Activated T-cell treated with anti-CD3 and anti-CD28 coated beads, Interleukin-2, amount 50 U/mL, for 4 hours (primary cell): ENCODE measurements at places on chromosomes 2 and 18. TPM values are rescaled to one million over a fixed set of nuclear protein-coding genes. Genes with fewer than 3 reads are reported as not detected.

GRCh38 chr2:218396688-218397462 is 2.8 kb upstream of the CTDSP1 start:
- peak; percentile 43 for DNase-seq

DNA sequence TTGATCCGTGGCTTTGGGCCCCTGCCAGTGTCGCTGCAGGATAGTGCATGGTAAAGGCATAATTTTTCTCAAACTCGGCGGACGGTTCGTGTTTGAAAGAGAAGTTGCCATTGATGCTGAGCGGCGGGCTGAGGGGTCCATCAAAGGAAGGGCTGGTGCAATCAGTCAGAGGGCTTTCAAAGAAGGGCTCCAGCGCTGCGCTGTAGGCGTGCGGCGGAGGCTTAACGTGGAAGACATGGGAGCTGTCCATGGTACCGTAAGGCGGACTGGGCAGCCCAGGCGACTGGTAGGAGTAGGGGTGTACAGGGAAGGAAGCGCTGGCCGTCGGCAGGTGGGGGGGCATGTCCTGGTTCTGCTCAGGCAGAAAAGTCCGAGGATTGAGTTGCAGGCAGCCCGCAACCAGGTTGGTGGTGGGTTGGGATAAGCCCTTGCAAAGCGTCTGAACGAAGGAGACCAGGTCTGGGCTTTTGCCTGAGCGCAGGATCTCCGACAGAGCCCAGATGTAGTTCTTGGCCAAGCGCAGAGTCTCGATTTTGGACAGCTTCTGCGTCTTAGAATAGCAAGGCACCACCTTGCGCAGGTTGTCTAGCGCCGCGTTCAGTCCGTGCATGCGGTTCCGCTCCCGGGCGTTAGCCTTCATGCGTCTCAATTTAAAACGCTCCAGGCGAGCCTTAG is 2.3 kb downstream of the NEUROD1 start:
- DNase-seq, result peak; percentile 36

- DNase-seq, result no peak
Measured at GRCh38 chr2:239401881-239402233, 1.0 kb upstream of the HDAC4 start.

DNA sequence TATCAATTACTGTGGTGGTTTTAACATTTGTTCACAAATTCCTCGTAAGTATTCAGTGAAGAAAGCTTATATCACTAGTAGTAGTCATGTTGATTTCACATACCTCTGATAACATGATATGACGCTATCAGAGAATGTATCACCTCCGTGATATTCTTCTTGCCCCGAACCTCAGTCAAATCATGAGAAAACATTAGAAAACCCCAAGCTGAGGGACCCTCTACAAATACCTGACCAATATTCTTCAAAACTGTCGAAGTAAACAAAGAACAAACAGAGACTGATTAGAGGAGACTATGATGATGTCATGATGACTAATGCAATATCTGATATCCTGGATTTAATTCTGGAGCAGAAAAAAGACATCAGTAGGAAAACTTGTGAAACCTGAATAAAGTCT is 85.6 kb upstream of the SPOPL start:
- no peak for DNase-seq

DNA sequence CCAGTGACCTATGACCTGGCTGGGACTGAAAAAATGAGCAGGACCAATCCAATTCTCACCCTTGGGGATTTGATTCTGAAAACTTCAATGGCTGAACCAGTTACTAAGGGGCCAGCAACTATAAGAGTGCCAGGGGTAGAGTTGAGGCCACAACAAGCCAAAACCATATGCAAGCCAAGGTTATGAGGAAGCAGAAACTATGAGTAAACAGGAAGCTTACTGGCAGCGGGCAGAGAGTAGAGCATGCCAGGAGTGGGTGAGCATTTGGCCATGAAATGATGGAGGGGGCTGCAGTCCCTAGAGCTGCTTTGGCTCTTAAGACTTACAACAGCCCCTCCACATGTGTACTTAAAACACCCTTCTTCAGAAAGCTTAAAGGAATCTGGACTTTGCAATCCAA is 82.4 kb downstream of the RBMS1 start:
- DNase-seq, result peak; percentile 17

DNA sequence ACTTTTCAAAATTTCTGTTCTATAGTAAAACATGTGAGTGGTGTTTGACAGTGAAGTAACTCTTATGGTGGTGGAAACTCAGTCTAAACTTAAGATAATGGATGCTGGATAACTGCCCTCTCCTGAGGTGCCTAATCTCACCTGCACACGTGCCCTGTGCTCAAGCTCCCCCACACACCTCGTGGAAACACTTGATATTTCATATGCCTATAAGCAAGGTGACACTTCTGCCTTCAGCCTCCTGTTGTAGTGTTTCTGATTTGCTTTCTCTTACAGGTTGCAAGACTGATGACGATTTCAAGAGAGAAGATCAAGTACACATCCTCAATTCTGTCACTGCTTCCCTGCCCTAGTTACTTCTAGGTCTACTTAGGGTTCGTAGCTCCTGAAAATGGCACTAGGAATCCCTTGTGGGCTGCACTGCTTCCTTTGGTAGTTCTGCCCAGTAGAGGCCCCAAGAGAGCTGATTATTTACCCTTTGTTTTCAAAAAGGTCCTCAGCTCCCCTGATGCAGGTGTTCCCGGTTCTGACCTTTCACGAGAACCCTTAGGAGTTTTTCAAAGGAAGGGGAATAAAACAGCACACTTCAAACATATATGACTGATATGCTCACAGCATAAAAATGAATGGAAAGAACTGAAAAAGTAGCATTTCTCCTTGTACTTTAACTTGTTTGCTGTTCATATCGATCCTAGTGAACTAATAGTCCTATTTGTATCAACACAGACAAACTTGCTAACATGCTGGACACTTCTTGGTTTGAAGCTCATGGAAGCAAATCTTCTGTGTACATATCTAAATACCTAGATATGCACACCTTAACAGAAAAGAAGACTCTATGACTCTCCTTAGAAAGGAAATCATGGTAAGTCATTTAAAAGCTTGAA is 6.7 kb downstream of the CAVIN2 start:
- no peak for DNase-seq

DNA sequence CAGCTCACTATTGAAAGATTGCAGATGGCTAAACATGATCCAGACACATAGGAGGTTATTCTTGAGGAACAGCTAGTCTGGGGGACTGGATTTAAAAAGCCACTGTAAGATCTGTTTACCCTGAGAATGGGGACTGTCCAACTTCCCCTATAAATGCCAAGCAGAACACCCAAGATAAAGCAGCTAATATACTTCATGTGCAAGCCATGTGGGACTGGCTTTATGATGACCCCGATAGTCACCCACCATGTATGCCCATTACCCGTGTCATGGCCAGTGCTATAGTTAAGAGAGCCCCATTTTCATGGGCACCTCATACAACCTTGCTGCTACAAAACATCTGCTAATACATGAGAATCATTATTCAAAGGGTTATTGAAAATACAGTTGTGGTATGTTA is 16.0 kb downstream of the YPEL5 start:
- no peak for DNase-seq

GRCh38 chr18:77133835-77134496 is 1.4 kb upstream of the MBP start:
- no peak for DNase-seq

DNA sequence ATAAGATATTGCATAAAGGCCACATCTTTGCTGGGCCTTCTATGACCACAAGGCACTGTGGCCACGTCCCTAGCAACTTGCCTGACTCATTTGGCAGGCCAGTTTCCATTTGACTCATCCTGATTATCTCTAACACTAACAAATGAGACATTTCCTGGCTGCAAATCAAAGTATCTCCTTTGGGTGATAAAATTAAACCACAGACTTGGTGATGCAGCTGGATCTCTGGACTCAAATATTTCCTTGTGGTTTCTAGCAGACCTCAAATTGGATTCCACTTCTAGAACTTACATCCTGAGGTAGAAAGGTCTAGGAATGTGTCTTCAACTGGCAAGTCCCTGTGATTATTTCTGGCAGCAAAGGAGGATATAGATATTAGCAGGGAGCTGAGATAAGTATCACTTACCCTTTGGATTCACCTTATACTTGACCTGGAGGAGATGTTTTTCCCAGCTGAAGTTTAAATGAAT is 167.9 kb upstream of the NXPH2 start:
- DNase-seq, result no peak

DNA sequence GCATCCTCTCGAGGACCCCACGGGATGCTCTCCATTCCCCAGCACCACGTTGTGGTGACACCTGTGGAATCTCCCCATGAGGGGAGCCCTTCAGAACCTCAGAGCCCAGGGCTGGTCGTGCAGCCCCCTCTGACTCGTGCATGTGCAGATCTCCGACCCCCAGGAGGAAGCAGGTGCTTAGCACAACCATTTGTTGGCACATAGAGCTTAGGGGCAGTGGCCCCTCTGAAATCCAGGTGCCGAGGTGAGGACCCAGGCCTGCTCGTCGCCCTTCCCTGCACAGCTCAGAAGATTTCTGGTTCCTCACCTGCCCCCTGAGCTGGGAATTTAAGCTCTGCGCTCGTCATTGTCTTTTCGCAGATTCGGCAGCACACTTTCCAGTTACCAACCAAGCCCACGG is 1.3 kb upstream of the OTOS start:
- no peak for DNase-seq

- peak; percentile 46 for DNase-seq
Measured at GRCh38 chr2:131105950-131106801, 1.0 kb downstream of the PLEKHB2 start.

DNA sequence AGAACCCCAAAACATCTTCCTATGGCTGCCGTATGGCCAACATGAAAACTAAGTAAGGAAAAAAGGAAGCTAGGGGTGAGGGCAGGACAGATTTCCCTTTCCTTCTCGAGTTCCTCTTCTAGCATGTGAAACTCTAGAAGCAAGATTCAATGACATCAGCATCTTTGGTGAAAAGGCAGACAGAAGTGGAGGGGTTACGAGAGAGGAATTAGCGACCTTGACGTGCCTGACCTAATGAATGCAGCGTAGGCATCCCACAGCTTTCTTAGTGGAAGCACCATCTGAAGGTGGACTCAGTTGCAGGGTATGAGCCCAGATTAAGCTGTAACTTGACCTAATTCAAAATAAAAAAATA is 47.9 kb upstream of the PELI1 start:
- DNase-seq, result no peak

DNA sequence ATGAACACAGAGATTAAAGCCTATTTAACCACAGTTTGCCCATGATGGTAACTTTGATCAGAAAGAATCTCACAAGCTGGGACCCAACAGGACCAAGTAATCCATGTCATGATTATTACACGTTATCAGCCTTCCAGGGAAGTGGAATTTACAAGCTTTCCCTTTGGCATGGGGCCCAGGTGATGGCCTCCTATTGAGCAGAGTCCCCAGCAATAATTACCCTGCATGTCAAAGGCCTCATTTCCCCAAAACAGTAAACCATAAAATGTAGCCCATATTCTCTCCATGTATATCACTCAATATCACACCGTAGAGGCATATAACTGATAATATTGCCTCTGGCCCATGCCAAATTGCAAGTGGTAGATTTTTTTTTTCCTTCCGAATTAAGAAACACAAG is 38.9 kb downstream of the PRKRA start:
- no peak for DNase-seq

GRCh38 chr18:13536578-13536977 is 189.8 kb downstream of the FAM210A start:
- DNase-seq, result no peak

DNA sequence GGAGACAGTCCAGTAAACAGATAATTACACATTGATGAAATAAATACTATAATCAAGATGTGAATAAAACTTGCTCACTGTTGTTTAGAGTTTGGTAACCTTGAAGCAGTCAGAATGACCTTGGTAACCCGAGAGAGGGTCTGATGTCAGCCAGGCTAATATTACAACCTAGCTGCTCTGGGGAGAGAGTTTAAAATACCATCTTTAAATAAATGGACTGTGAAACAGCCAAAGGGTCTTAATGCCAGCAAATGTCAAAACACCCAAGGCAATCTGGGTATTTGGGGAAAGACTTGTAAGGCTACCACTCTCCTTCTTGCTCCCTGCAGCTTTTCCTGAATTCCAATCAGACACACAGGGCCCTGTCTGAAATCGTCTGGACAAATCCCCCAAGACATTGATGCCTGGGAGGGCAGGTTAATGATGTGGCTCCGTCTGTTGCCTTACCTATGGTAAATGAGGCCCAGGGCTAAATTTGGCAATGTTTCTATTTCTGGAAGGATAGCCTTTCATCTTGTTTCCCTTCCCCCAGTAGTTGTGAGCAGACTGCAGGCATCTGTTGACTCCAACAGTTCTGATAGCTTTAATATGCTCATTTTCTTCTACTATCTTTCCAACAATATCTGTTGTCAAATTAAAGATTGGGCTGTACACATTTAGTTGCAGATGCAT is 43.0 kb upstream of the ITGB6 start:
- no peak for DNase-seq

DNA sequence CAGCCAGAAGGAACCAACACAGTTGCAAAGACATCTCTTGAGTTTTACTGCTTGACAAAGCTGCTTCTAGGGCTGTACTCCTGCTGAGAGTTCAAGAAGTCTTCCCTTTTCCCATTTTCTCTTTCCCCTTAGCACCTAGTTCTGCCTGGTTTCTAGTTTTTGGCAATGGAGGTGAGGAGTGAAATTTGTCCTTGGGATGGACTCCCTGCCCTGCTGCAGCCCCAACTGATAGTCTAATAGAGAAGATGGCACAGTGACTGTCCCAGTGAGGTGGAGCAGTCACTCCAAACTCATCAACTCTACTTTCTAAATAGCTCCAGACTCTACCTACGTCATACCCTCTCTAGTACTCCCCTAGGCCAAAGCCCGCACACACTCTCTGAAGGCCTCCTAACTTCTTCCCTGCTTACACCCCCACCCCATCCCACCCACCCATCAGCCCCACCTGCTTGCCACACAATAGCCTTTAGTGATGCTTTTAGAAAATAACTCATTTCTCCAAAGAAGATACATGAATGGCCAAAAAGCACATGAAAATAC is 164.4 kb downstream of the DDX1 start:
- DNase-seq, result no peak

DNA sequence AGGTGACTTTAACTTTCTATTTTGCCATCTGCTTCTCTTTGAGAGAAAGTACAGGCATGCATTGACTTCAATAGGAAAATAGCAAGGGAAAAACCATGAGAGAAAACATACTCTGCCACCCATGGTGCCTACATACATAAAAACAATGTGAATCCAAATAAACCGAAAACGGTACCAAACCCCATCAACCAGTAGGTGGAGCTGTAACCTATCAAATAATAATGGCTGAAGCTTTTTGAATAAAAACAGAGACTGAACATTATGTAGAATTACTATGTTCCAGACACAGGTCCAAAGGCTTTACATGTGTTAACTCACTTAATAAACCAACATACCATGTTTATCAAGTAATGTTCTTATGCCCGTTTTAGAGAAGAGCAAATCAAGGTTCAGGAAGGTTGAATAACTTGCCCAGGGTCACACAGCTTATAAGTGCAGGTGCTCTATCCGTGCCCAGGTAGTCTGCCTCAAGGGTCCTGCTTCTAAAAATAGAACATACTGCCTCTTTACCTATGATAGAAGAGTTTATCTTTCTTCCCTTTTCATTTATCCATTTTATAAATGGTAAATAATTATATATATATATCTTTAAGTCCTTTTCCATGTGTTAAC is 293.9 kb upstream of the SYT4 start:
- no peak for DNase-seq

- DNase-seq, result no peak
Measured at GRCh38 chr2:32962690-32963089, 15.9 kb downstream of the LTBP1 start.

The KCNG3 gene
- 0.24 TPM for total RNA-seq

The SCN7A gene
- not detected for total RNA-seq

The B3GNT7 gene
- 0.40 TPM for total RNA-seq

The DPYSL5 gene
- total RNA-seq, result not detected

The CIB4 gene
- total RNA-seq, result not detected

The ARHGAP25 gene
- 48.6 TPM for total RNA-seq

The PARD3B gene
- total RNA-seq, result 0.48 TPM

The CD207 gene
- total RNA-seq, result not detected

The CD8B2 gene
- total RNA-seq, result 0.21 TPM

The NTSR2 gene
- total RNA-seq, result not detected

The POU3F3 gene
- not detected for total RNA-seq
